Astrocyte of the cerebellum (primary cell): ENCODE measurements at places on chromosomes 6 and 20.

DNA sequence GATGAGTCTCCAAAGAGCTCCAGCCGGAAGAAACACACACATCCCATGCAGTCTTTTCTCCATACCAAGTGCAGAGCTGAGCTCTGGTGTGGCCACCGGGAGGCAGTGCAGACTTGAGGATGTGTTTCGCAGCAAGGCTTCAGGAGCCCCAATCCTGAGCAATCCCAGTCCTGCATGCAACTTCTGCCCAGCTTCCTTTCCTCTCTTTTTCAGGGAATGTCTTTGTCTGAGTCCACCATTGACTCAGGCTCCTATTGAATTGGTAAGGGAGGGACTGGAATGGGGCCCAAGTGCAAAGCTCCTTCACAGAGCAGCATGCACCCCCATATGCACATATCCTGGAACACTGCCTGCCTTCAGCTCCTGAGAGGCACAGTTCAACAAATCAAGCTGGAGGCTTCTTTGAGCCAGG, 50.5 kb upstream of the ASIP start:
- DNase-seq: peak; percentile 82

DNA sequence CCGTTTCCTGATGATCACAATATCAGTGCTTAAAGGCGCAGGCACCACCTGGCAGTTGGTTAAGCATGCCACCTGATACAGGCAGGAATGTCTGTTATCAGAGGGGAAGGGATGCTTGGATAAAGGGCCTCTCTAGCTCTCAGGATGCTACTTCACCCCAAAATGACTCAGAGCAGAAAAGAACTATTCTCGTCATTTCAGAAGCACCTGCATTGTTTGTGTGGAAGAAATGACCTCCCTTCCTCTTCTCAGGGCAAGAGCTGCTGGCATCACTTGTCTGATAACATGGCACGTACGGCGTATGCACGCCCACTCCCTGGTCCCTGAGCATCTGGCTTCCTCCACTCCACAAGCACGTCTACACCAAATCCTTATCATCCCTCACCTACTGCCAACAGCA, 47.3 kb downstream of the ATP9A start:
- DNase-seq: no peak

GRCh38 chr6:14383393-14384174, 266.0 kb downstream of the CD83 start:
- no peak for DNase-seq

DNA sequence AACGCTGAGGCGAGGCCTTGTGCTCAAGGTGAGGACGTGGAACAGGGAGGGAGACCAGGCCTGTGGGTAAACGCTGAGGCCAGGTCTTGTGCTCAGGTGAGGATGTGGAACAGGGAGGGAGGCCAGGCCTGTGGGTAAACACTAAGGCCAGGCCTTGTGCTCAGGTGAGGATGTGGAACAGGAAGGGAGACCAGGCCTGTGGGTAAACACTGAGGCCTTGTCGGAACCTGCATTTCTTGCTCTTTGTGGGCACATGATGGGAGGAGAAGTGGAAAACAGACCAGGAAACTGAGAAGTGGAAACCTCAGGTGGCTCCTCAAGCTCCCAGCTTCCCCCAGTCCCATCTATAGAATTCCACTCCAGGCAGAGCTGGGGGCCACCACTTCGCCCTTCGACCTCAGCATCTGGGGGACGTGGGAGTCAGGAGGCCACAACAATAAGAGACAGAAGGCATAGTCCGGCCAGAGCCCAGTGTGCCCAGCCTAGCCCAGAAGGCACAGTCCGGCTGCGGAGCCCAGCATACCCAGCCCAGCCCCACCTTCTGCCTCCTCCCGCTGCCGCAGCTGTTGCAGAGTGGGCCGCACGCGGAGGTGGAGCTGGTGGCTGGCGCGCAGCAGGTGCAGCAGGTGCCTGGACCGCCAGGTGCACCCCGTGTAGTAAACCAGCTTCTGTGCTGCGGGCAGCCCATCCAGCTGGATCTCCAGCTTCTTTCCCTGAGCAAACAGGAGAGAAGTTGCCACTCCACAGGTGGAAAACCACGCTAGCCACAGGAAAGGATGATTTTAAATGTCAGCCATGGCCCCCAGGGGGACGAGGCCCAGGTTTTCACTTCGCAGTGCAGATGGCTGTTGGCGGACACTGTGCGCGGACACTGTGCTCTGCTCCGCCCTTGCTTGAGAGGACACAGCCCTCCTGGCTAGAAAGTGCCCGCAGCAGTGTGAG, 17.5 kb downstream of the FRMD1 start:
- DNase-seq: no peak

GRCh38 chr6:104908031-104908887, 48.5 kb upstream of the HACE1 start:
- DNase-seq: no peak

DNA sequence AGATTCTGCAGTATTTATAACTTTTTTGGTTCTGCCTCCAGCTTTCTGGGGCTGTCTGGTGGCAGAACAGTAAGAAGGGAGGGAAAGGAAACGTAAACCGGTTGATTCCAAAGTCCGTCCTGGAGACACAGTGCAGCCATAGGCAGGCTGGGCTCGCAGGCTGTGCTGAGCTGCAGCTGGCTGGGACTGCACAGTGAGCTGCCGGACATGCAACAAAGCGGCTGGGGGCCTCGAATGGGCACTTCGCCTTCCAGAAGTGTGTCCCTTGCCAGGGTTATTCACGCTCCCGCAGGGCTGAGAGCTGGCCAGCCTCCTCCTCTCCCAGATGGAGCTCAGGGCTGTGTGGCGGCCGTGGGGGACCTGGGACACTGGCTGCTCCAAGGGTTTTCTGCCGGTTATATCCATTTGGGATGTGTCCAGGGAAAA, 78.1 kb upstream of the CD93 start:
- DNase-seq: no peak

DNA sequence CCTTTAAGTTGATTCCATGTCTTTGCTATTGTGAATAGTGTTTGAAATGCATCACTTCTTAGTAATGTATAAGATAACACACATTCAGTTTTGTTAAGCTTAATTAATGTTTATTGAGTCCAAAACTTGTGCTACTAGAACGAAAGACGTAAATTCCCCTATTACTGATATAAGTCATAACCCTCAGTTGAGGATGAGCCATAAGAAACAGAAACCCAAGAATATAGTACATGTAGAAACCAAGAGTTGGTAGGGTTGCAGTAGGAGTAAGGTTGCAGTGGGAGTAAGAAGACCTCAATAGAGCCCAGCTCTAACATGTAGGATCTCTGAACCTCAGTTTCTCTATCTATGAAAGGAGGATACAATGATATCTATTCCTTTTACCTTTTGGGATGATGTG, 19.3 kb downstream of the CITED2 start:
- DNase-seq: no peak

DNA sequence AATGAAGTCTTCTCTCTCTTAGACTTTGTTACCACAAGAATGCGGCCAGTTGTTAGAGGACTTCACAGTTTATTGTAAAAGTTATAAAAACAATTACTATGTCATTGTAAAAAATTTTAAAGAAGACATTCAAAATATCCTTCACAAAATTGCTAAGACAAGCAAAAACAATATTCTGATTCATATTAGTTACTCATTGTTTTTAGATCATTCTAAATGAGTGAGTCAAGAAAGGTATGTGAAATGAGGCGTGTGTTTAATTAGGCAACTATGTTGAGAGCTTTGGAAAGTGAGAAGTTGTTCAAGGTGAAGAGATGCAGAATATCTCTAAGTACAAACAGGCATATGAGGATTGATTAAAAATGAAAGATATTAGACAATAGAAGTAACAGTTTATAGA, 875.3 kb downstream of the EYS start:
- no peak for DNase-seq

DNA sequence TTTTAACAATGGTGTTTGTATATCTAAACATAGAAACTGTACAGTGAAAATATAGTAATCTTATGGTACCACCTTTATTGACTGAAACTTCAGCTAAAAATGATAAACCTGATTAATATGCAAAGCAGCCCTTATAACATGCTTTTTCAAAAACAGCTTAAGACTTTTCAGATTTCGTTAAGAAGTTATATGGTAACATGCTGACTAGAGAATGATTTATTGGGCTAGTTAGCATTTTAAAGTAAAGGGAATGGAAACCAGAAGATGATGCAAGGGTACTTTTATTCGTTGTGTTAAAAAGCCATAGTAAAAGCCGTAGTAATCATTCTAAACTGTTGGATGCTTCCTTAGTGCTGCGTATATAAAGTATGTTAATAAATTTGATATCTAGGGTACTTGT, 50.5 kb downstream of the CBFA2T2 start:
- no peak for DNase-seq

- peak; percentile 28 for DNase-seq
Observed at GRCh38 chr6:84150705-84151104, 76.7 kb downstream of the CEP162 start.

GRCh38 chr6:36336779-36337241, at the start of gene BNIP5:
TSS of gene BNIP5 (minus strand) at chr6:36336888. CDS start at chr6:36330690, 6,198 bp downstream.
- no peak for DNase-seq

DNA sequence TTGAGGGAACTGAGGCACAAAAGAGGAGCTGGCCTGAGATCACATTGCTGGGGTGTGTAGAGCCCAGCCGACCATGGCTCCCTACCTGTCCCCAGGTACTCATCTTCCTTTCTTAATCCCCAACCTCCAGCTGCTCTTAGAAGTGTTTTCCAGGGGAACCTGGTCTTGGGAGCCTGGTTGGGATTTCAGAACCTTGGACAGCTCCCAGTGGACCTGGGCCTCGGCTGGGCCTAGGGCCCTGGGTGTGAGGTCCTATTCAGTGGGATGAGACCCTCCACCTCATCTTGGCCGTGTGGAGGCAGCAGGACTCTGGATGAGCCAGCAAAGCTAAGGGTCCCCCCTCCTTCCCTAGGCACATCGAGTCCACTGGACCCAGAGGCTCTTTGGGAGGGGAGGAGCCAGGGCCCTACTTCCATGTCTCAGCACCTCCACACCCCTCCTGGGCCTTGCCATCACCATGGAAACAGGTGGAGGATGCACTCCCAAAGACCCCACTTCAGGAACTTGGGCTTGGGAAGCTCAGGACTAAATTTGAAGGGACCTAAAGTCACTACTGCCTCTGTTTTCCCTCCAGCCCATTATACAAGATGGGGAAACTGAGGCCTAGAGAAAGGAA, 38.5 kb downstream of the DLGAP4 start:
- DNase-seq: peak; percentile 33

GRCh38 chr6:110389689-110390382, 25.5 kb downstream of the DDO start:
- no peak for DNase-seq

- no peak for DNase-seq
Observed at GRCh38 chr6:75089921-75090320, 115.9 kb downstream of the COL12A1 start.

- peak; percentile 9 for DNase-seq
Observed at GRCh38 chr6:159074120-159074684, 29.4 kb upstream of the TAGAP start.

DNA sequence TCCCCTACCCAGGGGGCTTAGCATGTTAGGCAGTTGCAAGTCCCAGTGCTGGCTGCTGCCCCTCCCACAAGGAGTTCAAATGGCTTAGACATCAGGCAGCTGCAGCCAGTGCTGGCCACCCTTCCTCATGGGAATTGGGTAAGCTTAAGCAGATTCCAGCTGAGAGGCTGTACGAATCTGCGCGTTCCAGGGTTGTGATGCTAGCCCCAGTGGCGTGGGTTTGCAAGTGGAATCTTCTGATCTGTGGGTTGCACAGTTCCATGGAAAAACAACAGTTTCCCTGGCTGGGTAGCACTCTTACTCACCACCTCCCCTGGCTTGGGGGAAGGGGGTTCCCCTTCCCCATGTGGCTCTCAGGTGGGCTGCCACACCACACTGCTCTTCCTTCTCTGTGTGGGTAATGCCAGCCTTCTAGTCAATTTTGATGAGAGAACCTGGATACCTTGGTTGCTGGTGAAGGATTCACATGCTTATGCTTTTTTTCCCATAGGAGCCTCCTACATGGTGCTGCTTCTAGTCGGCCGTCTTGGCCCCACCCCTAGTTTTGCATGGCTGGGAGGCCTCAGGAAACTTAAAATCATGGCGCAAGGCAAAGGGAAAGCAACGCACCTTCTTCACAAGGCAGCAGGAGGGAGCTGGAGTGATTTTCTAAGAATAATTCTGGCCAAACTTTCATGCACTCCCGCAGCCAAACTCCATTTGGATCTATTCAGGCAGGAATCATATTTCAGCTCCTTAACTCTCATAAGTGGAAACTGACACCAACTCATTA, 13.0 kb downstream of the DYNLT2 start:
- no peak for DNase-seq

- no peak for DNase-seq
Observed at GRCh38 chr6:80209430-80209829, 103.0 kb downstream of the BCKDHB start.

GRCh38 chr6:160394654-160395035, 46.5 kb downstream of the SLC22A3 start:
- DNase-seq: no peak

GRCh38 chr20:31861385-31862156, 8.8 kb downstream of the DUSP15 start:
- DNase-seq: no peak

DNA sequence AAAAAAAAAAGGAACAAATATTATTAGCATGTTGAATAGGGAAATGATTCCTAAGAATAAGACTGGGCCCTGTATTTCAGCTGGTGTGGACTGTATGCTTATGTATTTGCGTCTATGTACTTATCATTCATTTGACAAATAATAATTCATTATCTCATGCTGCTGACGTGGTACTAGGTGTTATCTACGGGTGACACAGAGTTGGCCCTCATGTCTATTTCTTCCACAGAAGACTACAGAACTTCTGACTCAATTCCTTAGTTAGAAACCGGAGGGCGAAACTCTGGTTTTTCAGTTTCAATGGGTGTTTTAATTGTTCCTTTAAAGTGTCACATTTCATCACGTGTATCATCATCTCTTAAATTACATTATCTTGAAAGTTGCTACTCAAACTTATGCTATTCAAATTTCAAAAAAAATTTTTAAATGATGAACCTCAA, 305.9 kb downstream of the CLIC5 start:
- DNase-seq: no peak

- DNase-seq: no peak
Observed at GRCh38 chr6:119024111-119024510, 54.4 kb downstream of the FAM184A start.

DNA sequence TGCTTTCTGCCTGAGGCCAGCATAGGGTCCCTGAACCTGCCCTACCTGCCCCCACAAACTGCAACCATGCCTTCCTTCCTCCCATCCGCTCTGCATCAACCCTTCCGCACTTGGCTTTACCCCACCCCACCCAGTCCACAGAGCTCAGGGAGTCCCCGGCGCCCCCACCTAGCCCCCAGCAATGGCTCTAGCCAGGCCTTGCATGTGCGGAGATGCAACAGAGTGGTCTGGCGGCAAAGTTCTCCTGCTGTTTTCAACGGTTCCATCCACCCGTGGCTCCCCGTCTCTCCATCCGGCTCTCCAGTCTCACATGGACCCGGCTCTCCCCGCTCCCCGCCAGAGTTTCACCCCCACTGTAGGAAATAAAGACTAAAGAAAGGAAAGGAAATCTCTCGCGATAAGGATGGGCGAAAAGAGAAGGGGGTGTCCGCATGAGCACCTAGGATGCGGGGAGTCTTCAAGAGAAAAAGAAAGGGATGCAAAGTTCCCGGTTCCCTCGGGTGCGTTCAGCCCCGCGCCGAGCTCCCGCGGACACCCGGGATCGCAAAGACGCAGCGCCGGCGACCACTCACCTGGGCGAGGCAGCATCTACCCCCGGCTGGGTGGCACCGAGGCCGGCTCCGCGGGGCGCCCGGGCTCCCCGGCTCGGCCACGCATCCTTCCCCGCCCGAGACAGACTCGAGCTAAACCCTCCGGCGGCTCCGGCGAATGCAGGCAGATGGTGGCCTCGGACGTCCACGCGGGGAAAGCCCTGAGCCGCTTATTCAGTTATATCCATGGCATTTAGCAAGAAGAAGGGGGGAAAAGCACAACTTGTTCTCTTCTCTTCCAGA, 579 bp downstream of the LRFN2 start:
- no peak for DNase-seq
